ENCODE measurements at places on chromosomes 12 and 14.
A peak's percentile ranks its signal among the peaks of the same experiment; 100 is the strongest.

GRCh38 chr12:45913631-45914030 is 76.7 kb downstream of the SCAF11 start:
- DNase-seq: no peak

- no peak for DNase-seq
Observed at GRCh38 chr14:55772486-55772885, 192.5 kb downstream of the KTN1 start.

DNA sequence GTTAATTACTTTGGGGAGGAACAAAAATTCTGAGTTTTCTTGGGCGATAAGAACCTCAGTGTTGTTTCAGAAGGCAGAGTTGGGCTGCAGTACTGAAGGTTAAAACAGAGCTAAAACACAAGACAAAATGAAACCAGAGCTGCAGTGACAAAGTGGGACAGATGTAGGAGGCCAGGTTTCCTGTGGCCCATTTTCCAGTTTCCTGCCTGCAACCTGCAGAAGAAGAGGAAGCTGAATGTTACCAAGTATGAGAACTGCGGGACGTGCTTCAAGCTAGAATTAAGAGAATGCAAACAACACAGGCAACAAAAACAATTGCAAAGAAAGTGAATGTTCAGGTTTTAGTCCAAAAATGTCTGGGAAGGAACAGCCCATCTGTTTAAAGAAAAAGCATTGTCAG is 17.8 kb downstream of the ELK3 start:
- DNase-seq: no peak

DNA sequence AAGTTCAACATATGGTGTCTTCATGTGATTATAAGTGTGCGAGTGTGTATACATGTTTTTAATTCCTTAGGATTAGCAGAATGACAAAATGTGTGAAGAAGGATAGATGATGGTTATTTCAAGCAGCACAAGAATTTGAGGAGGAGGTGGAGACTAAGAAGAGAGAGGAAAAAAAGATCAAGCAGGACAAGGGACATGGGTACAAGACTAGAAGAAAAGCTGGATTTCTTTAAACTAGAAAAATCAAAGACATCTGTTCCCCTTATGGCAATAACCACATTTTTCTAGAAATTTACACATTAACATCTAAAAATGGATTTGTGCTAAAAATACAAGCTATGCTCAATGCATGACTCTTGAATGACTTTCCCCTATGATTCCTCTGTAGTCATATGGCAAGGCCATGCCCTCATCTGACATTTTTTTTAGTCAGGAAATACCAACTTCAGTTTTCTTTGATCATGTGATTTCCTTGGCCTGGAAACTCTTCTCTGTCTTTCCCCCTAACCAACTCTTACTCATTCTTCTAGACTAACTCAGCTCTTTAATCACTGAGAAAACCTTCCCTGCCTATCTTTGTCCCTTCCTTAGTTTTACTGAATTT is 435.8 kb downstream of the NRXN3 start:
- no peak for DNase-seq

DNA sequence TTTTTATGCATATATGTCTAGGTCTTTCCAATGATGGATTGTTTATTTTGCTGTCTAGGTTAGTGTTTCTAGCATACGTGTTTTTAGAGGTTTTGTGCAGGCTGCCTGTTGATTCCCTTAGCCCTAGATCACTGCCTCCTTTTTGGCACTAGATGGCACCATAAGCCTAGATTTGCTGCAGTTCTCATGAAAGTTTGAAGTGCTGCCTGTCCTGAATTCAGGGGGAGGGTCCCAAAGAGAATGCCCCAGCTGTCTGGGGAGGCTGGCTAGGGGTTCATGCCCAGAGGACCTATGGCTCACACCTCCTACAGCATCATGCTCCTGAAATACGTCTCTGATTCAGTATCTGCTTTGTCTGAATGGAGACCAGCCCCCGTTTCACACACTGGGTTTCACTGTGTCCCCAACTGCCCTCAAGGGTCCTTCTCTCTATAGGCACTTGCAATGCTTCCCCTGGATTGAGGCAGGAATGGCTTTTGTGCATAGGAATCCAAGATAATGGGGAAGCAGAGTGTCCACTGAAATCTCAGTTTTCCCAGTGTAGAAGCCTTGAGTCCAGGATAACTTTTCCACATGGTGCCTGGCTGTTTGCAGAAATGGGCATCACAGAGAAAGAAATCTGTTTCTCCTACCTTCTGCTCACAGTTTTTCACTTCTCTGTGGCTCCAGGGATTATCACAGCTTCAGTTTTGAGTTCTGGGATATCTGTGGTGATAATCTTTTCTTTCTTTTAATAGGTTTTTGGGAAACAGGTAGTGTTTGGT is 14.2 kb upstream of the TXNRD1 start:
- peak; percentile 24 for DNase-seq

GRCh38 chr14:64303471-64303917 is 9.3 kb upstream of the ESR2 start:
- no peak for DNase-seq

GRCh38 chr14:57869617-57870016 is 3.7 kb upstream of the SLC35F4 start:
- DNase-seq: no peak

GRCh38 chr12:9735601-9736000 is 2.7 kb upstream of the CLECL1 start:
- no peak for DNase-seq

DNA sequence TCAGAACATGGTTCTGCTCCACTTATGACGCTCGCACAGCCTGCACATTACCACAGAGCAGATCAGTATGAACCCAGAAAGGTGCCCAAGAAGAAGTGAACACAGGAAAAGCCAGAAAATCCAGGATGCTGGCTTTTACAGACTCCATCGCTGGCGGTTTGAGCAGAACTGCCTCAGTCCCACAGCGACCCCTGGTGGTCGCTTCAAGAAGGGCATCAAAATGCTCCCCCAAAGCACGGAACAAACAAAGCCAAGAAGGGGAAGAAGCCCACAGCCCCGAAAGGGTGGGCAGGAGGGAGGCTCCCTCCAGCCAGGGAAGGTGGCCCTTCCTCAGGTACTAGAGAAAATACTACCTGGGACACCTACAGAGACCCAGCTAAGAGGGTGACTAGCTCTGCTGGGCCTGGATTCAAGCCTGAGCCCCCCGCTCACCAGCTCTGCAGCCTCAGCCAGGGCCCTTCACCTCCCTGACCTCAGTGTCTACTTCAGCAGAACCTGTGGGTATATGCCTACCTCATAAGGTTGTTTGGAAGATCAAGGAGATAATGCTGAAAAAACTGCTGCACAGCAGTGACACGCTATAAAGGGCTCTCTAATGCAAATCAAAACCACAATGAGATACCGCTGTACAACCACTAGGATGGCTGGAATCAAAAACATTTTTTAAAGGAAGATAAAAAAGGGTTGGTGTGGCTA is 98.1 kb downstream of the NCOR2 start:
- DNase-seq: no peak

GRCh38 chr14:94548999-94549985 is 11.9 kb upstream of the SERPINA4 start:
- peak; percentile 35 for DNase-seq

DNA sequence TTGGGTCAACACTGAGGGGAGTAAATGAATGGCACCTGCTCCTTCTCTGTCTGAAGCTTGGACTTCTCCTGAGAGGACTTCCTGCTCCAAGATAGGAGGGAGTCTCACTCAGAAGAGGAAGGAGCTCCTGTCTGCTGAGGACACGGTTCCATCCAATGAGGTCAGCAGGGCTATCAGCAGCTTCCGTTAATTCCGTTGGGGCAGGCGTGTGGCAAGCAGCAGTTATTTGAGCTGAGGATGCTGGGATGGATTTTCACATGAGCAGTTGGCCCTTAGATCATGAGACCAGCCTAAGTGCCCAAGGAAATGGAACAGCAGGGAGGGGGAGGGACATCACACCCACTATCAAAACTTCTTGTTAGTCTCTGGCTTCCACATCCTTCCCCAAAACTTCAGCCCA is 159.0 kb upstream of the PZP start:
- DNase-seq: no peak

DNA sequence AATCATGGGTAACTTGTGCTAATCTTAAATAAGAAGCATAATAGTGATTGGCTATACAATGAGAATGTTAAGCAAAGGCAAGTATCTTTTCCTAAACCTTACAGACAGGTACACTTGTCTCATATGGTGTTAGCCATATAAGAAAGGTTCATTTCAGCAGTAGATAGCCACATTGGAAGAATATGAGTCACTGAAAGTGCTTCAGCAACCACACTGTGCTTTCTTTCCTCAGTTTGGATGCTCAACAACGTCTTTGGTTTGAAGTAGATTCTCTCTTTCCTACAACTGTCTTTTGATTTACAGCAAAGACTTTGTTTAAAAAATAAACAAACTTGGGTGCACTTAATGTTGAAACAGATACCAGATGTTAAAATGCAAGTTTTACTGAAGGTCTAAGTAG is 8.9 kb downstream of the DDHD1 start:
- DNase-seq: no peak

GRCh38 chr12:64916411-64917261 is 92.2 kb downstream of the TBC1D30 start:
- no peak for DNase-seq

DNA sequence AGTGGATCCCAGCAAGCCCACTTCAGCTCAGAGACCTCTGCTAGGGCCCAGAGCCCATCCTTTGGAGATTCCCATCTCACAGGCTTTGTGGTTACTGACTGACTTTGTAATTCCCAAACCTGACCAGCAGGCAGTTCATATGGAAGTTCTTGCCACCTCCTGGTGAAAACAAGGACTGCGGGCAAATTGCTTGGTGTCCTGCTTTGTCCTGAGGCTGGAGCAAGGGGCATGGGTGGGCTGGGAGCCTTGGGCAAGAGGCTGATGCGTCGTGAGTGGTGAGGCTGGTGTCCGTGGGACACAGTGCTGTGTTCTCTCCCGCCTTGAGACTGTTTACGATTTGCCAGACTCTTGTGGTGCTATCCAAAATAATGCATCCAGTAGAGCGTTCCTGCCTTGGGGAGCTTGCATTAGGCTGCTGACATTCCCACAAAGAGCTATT is 91.0 kb downstream of the LRRC74A start:
- DNase-seq: no peak

GRCh38 chr14:69152902-69153151 is at the start of gene DCAF5:
Gene DCAF5 (minus strand): TSS chr14:69153119. CDS start chr14:69152978, 141 bp downstream.
- DNase-seq: peak; percentile 85

GRCh38 chr12:28294300-28294699 is 104.0 kb downstream of the CCDC91 start:
- no peak for DNase-seq

GRCh38 chr12:2264651-2265232 is 212.0 kb downstream of the CACNA1C start:
- no peak for DNase-seq

DNA sequence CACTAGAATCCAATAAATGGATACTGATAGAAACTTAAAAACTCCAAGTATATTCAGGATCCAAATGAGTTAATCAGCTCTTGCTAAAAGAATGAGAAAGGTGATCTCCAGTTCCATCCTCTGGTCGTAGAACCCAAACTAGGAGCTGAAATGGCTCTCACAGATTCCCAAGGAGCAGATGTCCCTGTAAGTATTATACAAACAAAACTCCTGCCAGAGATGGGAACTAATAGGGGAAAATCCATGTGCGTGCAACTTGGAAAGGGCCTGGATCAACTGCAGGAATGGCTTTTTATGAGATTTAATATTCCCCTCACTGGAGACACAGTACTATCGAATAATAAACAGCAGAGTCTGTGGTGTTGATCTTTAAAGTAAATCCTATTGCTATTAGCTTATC is 309.2 kb upstream of the TBX3 start:
- no peak for DNase-seq

DNA sequence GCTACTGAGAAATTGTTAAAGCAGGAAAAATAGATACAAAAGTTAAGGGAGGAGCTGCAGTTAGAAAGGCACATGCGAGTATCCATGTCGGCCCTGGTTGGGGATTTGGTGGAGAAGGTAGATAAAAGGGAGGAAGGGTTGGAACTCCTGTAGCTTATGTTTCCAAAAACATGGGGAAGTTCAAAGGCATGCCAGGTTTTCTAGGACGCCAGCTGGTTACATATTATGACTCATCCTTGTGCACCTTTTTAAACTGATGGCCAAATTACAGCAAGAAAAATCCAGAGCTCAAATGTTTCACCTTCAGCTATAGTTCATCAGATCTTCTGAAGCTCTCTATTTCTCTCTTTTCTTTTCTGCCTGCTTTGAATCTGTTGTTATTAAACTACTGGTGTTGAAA is 13.2 kb upstream of the MAP4K5 start:
- DNase-seq: no peak

DNA sequence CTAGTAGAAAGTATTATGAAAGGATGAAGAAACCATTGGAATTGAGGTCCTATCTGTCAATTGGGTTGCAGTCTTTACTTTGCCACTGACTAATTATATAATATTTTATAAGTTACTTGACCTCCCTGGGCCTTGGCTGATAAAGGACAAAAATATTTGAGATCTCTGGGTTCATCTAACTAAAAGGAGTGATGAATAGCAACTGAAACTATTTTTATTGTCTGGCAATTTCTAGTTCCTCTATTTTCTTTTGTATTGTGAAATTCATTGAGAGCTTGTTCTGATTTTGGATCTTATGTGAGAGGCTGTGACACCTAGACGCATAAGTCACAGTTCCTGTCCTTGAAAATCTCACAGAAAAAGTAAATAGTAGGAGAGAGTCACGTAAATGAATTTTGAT is 415.7 kb upstream of the ATP2B1 start:
- DNase-seq: no peak

GRCh38 chr12:6867413-6868210 is at the start of gene TPI1:
Gene TPI1 (plus strand): TSS chr12:6867531. CDS start chr12:6867567, 36 bp downstream.
- peak; percentile 74 for DNase-seq

GRCh38 chr12:111149299-111149698 is 219.6 kb downstream of the PHETA1 start:
- DNase-seq: no peak

- no peak for DNase-seq
Observed at GRCh38 chr14:89469210-89470198, 52.5 kb upstream of the FOXN3 start.

DNA sequence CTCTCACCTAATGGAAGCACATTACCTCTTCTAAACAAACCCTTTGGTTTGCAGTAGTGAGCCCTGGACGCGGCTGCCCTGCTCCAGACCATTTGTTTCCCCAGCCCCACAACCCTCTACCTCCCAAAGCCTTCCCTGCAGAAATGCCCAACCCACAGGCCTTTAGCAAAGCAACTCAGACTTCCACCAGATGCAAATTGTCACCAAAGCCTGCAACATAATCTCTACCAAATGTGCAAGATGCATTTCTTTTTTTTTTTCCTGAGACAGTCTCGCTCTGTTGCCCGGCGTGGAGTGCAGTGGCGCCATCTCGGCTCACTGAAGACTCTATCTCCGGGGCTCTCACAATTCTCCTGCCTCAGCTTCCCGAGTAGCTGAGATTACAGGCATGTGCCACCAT is 56.2 kb downstream of the VWF start:
- DNase-seq: no peak
